ENCODE measurements at places on chromosomes 7 and 10.
A peak's percentile ranks its signal among the peaks of the same experiment; 100 is the strongest.

- no peak for DNase-seq
These were observed 15.0 kb downstream of the TBC1D12 start for GRCh38 chr10:94417321-94417720.

DNA sequence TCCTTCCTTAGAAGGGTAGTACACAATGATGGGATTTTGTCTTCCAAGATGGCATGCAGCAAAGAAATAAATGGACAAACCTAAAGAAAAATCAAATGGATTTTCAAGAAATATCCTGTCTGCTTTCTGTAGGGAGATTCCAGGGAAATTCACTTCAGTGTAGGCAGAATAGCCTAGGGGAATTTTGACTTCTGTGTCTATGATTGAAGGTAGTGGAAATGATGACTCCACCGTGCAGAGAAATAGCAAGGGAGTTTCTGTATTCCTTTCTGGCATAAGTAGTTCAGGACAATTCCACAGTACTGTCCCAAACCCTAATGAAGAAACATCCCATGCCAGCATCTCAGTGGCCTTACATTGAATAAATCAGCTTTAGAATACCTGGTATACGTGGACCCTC lies 9.5 kb downstream of the ATOH7 start:
- no peak for DNase-seq

- no peak for DNase-seq
These were observed 1.8 kb downstream of the MMRN2 start for GRCh38 chr10:86955501-86956194.

DNA sequence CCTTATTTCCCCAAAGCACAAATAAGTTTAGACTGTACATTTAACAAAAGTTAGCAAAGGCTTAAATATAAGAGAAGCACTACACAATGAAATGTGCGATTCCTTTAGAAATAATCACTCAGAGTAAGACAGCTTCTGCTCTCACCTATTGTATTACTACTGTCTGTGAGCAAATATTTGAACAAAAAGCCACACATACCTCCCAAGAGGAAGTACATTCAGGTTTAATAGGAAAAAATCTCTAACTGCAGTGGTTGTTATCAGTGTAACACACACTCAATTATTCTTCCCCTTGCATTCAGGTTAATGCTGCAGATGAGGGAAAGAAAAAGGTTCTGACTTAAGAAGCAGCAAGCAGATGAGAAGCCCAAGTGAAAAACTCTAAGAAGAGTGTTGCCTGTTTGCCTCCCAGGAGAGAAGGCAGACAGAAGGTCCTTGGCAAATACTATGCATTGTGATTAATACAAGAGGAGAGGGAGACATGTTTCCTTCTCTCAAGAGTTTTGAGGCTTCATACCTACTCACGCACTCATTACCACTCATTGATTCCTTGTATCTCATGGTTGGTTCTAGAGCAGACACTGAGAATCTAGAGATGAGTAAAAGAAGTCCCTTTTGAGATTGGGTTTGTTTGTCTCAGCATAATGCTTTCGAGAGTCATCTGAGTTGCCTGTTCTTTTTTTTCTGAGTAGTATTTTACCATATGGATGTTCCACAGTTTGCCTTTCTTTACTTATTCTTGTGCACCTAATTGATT lies 13.6 kb downstream of the GIMAP4 start:
- no peak for DNase-seq

DNA sequence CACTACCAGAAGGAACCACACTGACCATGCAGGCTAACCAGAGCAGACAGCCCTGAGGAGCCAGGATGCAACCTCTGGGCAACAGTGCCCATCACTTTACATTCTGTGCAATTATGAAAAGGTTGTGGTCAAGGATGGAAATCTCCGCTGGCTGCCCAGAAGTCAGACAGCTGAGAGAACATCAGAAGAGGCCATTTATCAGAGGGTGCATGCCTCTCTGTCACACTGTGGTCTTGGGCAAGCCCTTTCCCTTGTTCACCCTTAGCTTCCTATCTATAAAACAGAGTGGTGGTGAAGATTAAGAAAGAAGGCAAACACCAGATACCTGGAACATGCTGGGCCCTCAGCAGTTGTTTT lies 120.7 kb upstream of the GDF10 start:
- no peak for DNase-seq

GRCh38 chr10:11765141-11765540 lies 23.0 kb downstream of the ECHDC3 start:
- DNase-seq, result no peak

- DNase-seq, result no peak
These were observed 3.1 kb downstream of the NKX2-3 start for GRCh38 chr10:99535764-99536337.

DNA sequence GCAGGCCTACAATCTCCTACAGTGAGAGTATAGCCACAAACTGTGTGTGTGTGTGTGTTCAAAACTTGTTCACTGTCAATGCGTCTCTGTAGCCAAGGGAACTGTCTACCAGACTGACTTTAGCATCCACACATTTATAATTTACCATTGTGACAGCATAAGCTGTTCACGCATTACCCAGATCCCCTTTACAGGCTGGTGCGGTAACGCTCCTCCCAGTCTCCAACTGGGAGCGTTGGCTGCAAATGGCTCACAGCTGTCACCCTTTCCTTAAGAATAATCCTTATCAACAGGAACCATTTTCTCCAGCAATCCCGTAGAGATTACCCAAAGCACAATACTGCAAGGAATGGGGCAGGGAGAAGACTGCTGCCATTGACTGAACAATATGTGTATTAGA lies 199.5 kb downstream of the GPAM start:
- no peak for DNase-seq

DNA sequence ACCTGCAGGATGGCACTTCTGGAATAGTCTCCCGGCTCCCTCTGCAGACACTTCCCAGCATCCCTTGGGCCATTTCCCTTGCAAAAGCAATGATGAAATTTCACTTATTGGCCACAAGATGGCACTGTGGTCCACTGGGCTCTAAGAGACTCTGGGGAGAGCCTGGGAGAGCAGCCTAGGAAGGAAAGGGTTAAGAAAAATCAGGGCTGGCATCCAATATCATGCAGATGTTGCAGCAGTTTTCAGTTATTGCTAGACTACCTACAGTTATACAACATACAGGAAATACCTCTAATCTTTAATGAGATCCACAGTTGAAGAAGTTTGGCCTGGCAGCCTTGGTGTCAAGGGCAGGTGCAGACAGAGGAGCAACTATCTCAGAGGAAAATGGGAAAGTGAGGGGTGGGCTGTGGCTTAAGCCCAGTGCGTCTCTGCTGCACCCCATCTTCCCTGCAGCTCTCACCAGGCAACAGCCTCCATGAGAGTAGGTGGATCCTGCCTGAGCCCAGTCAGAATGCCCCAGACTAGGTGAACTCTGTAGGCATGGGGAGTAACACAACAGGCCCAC lies 100.2 kb upstream of the PRSS58 start:
- DNase-seq, result peak; percentile 21

- DNase-seq, result no peak
These were observed 265.9 kb upstream of the NRP1 start for GRCh38 chr10:33600381-33600780.

- DNase-seq, result no peak
These were observed 34.5 kb downstream of the LHPP start for GRCh38 chr10:124496150-124496549.

DNA sequence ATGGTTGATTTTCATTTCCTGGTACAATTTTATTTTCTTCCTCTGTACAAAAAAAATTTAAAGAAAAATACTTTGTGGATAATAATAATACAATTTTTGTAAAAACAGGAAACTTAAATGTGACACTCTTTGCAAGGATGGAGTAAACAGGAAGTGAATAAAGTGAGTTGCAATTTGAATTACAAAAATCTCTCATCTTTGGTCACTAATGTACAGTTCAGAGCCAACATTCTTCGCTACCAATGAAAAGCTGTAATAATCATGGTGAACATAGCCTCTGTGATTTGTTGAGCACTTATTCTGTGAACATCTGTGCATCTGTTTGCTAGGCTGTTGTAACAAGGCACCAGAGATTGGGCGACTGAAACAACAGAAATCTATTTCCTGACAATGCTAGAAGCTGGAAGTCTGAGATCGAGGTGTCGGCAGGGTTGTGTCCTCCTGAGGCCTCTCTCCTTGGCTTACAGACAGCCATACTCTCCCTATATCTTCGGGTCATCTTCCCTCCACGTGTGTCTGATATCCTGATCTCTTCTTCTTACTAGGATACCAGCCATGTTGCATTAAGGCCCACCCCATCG lies 295.3 kb upstream of the KLF6 start:
- DNase-seq, result no peak

DNA sequence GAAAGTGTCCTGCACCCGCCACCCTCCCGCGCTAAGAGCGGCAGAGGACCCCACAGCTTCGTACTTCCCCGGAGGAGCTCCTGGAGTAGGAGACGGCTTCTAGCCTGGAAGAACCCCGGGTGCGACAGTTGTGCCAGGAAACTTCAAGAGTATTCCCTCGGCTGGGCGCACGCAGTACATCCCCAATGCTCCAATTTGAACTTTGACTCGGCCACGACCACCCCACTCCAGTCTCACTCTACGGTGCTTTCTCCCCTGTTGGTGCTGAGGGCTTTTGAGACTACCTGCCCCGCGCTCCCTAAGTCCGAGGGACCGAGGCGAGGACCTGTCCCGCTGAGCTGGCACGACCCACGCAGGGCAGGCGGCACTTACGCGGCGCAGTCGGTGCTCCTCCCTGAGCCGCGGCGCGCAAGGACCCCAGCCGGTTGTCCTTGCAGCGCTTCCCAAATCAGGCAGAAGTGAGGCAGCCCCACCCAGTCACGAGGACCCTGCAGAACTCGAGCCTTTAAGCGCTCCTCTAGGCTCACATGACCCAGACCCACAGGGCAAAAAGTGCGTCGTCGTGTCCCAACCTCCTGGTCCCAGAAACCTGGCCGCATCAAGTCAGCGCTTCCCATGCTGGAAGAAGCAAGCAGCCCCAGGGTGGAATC lies at the start of gene CPVL:
CPVL (minus strand) TSS at position 481 of the 650 bp plus-strand sequence. CDS start 25,476 bp downstream, outside the sequence.
- DNase-seq, result no peak

- DNase-seq, result no peak
These were observed 8.4 kb downstream of the BNIP3 start for GRCh38 chr10:131973160-131973951.

- DNase-seq, result peak; percentile 81
These were observed 13.8 kb downstream of the CYTH3 start for GRCh38 chr7:6258440-6259182.

- no peak for DNase-seq
These were observed 1121.3 kb upstream of the AUTS2 start for GRCh38 chr7:68476966-68477365.

- no peak for DNase-seq
These were observed 66.8 kb downstream of the POU6F2 start for GRCh38 chr7:39044489-39044888.

GRCh38 chr7:85153715-85154114 lies 33.1 kb downstream of the SEMA3D start:
- DNase-seq, result no peak

- no peak for DNase-seq
These were observed 37.3 kb upstream of the TPST1 start for GRCh38 chr7:66167773-66168387.

- no peak for DNase-seq
These were observed 56.2 kb downstream of the CREM start for GRCh38 chr10:35182631-35183510.

GRCh38 chr10:112448888-112449287 lies 1.9 kb downstream of the VTI1A start:
- DNase-seq, result no peak

DNA sequence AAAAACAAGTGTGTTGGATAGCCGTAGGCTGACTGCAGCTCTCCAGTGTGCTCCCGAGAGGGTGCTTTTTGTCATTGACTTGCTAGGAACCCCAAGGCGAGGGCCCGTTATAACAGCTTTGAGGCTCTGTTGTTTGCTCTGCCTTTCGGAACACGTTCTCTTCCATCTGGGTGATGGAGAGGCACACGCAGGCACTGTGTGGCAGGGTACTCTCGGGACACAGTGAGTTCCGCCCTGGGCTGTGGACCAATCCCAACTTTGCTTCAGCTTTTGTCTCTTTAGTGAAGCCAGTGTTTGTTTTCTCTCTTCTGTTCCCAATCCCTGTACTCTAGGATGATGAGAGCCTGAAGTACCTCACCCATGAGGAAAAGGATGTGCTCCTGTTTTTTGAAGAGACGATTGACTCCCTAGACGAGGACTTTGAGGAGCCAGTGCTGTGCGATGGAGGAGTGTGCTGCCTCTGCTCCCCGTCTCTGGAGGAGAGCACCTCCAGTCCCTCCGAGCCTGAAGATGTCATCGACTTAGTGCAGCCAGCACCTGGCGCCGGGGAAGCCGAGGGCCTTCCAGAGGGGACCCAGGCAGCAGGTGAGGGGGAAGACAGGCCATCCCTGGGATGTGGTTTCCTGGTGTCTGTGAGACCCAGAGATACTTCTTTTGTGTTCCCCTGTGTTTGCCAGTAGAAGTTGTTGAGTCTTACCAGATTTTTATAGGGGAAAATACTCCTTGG lies 43.2 kb downstream of the PROSER2 start:
- no peak for DNase-seq

DNA sequence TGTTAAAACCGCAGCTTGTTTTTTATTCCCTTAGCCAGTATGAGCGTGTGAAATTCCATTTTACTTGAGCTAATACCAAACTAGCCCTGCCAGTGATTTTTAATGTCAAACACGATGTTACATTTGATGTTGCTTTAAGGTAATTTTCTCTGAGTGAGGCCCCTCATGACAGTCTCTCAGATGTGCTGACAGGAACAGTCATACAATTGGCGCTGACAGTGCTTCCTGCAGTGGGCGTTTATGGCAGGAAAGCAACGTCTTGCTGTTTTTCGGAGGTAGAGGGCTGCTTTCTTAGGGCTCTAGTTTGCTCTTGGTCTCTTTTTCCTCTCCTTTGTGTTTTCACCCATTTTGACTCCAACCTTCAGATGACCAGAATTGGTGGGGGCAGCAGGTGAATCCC lies 19.3 kb downstream of the PON1 start:
- DNase-seq, result no peak

- DNase-seq, result no peak
These were observed 39.5 kb upstream of the FAM20C start for GRCh38 chr7:152702-153391.

DNA sequence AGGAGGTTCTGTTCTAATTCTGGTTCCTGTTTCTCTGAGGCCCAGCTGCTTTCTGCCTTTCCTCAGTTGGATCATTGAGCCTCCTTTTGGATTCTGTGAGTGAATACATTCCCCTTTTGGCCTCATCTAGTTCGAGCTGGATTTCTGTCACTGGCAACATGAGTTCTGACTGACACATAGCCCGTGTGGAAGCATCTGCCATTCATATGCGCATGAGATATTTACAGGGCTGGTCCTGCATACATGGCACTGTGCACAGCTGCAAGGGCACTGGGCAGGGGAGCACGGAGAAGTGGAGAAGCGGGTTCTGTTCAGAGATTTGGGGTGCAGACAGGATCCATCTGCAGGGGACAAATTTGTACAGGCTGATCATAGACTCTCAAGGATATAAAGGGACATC lies 352.8 kb downstream of the RPS24 start:
- DNase-seq, result no peak

All from brain pericyte (primary cell).